Tibial nerve (tissue), 4 donors: ENCODE measurements at places on chromosomes 13 and 19. TPM values are rescaled to one million over a fixed set of nuclear protein-coding genes. Genes with fewer than 3 reads are reported as not detected.

DNA sequence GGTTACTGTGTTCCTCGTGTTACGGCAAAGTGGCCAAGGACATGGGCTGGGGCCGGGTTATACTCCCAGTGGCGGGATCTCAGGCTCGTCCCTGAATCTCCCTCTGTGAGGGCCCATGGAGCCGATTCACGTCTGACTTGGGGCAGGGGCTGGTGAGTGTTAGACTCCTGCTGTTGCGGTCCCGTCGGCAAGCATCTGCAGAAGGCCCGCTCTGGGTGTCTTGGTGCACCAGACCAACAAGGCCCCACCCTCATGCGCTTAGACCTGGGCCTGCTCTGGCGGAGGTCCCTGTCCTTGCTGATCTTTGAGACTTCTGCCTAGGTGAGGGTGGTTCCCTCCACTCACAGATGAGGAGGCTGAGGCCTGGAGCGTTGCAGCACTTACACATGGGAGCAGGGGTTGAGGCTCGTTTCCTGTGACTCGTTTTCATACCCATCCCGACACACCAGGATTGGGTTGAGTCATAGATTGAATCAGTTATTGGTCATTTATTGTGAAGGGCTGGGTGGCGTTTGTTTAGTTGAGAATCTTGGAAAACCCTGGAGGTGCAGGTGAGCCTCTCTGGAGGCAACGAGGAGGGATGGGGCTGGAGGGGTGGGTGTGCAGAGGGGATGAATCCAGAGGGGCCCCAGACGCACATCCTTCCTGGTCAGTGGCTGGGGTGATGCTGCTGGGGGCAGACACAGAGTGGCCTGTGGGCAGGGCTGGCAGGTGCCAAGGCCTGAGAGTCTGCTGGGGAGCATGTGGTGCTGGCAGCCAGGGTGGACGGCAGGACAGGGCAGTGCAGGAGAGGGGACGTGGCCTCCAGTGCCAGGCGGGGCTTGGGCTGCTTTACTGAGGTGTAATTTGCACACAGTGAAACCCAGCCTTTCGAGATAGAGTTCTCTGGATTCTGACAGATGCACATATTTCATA, 4.6 kb downstream of the EPN1 start:
- peaks cover 57% of the 10 kb centered on the region for H3K4me1 ChIP-seq
- H3K27ac ChIP-seq, result no peak overlapping the region
- DNase-seq, result no peak
- peaks cover 73% of the 10 kb centered on the region for H3K36me3 ChIP-seq

- peaks cover 17% of the 10 kb centered on the region for H3K4me1 ChIP-seq
- H3K27ac ChIP-seq, result no peak overlapping the region
- no peaks in the 10 kb centered on the region for H3K36me3 ChIP-seq
- no peak overlapping the region for H3K4me3 ChIP-seq
- no peak for DNase-seq
Observed at GRCh38 chr13:113845723-113846635, 17.9 kb downstream of the GAS6 start.

- no peaks in the 10 kb centered on the region for H3K36me3 ChIP-seq
- H3K27me3 ChIP-seq, result no peaks in the 10 kb centered on the region
- no peak overlapping the region for H3K27ac ChIP-seq
- H3K4me3 ChIP-seq, result no peak overlapping the region
- DNase-seq, result no peak
Observed at GRCh38 chr13:44197791-44198770, 175.5 kb upstream of the SERP2 start.

DNA sequence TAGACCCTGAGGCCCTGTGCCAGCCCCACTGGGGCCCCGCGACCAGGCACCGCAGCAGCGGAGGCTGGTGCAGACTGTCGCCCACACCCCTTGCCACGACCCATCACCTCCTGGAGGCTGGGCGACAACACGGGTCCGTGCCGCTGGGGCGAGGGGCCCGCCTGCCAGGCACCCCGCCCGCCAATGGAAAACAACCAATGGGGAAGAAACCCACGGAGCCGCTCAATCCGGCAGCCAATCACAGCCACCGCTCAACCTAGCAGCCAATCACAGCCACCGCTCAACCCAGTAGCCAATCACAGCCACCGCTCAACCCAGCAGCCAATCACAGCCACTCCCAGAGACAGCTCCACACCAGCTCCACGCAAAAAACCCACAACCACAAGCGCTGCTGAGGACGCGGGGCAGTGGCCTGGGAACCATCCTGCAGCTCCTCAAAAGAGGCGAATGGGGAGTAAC, 29.7 kb downstream of the GPX4 start:
- no peak for DNase-seq
- no peak overlapping the region for H3K4me3 ChIP-seq
- no peaks in the 10 kb centered on the region for H3K4me1 ChIP-seq
- H3K36me3 ChIP-seq, result peaks cover 23% of the 10 kb centered on the region
- peak overlapping the region; percentile 92 for H3K27ac ChIP-seq

GRCh38 chr19:35860818-35861639, 4.3 kb downstream of the KIRREL2 start:
- no peak for DNase-seq
- no peak overlapping the region for H3K4me3 ChIP-seq
- H3K36me3 ChIP-seq, result no peaks in the 10 kb centered on the region
- H3K27me3 ChIP-seq, result peaks cover 81% of the 10 kb centered on the region
- peaks cover 26% of the 10 kb centered on the region for H3K4me1 ChIP-seq
- no peak overlapping the region for H3K27ac ChIP-seq

GRCh38 chr13:50410921-50411746, 395.9 kb downstream of the KCNRG start:
- H3K27me3 ChIP-seq, result no peaks in the 10 kb centered on the region
- no peaks in the 10 kb centered on the region for H3K36me3 ChIP-seq
- no peak overlapping the region for H3K4me3 ChIP-seq
- H3K27ac ChIP-seq, result no peak overlapping the region
- H3K4me1 ChIP-seq, result no peaks in the 10 kb centered on the region

DNA sequence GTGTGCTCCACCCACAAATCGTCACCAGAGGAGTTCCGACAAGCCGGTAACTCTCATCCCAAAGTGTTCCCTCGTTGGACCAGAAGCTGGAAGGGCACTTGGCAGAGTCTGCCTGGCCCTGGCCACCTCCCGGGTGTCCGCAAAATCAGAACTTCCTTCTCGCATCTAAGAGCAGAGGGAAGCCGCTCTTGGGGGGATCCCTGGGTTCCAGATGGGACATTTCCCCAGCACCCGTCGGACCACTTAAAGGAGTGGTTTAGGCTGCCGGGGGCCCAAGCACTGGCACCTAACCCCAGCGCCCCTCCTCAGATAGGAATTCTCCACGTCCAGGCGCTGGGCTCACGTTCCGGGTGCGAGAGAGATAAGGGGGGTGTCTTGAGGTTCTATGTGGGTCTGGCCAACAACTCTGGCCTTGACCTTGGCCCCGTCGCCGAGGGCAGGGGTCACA, 857 bp upstream of the MAP2K7 start:
- no peak for DNase-seq
- H3K27ac ChIP-seq, result peak overlapping the region; percentile 19
- H3K27me3 ChIP-seq, result no peaks in the 10 kb centered on the region
- H3K36me3 ChIP-seq, result no peaks in the 10 kb centered on the region
- peak overlapping the region; percentile 59 for H3K4me3 ChIP-seq

- H3K4me1 ChIP-seq, result peaks cover 46% of the 10 kb centered on the region
- no peak overlapping the region for H3K4me3 ChIP-seq
- no peaks in the 10 kb centered on the region for H3K36me3 ChIP-seq
- peak overlapping the region; percentile 2 for H3K27ac ChIP-seq
Observed at GRCh38 chr19:42246143-42246921, 3.9 kb upstream of the GSK3A start.

DNA sequence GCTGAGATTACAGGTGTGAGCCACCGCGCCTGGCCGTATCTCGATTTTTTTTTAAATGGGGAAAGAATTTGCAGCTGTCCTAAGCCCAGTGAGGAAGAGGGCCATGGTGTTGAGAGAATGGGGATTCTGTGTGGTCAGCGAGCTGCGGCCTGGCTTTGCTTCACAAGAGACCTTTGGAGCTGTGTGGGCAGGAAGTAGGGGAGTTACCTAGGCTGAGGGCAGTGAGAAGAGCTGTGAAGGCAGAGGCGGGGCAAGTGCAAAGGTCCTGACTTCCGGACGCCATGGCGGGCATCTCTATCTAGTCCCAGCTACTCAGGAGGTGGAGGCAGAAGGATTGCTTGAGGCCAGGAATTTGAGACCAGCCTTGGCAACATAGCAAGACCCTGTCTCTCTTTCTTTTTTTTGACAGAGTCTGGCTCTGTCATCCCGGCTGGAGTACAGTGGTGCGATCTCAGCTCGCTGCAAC, 4.9 kb downstream of the AP2A1 start:
- peaks cover 12% of the 10 kb centered on the region for H3K4me1 ChIP-seq
- H3K36me3 ChIP-seq, result peaks cover 28% of the 10 kb centered on the region
- no peak overlapping the region for H3K27ac ChIP-seq

Gene NECTIN2
- total RNA-seq, result 63.2 TPM

Gene LYPD5
- total RNA-seq, result 0.63 TPM

Gene MARCHF2
- 242 TPM for total RNA-seq

Gene ELSPBP1
- total RNA-seq, result not detected
